ENCODE measurements at places on chromosomes 3 and 15. TPM values are rescaled to one million over a fixed set of nuclear protein-coding genes. Genes with fewer than 3 reads are reported as not detected.

- no peak for DNase-seq
Observed at GRCh38 chr3:193132241-193132640, 108.8 kb upstream of the PLAAT1 start.

The CLDND1 gene
- 114 TPM for total RNA-seq

GRCh38 chr15:71748293-71748718, 62.0 kb upstream of the NR2E3 start:
- DNase-seq = no peak

GRCh38 chr3:151476344-151477018, 15.6 kb upstream of the IGSF10 start:
- DNase-seq = no peak

- no peak for DNase-seq
Observed at GRCh38 chr3:68743521-68743920, 188.8 kb downstream of the TAFA4 start.

DNA sequence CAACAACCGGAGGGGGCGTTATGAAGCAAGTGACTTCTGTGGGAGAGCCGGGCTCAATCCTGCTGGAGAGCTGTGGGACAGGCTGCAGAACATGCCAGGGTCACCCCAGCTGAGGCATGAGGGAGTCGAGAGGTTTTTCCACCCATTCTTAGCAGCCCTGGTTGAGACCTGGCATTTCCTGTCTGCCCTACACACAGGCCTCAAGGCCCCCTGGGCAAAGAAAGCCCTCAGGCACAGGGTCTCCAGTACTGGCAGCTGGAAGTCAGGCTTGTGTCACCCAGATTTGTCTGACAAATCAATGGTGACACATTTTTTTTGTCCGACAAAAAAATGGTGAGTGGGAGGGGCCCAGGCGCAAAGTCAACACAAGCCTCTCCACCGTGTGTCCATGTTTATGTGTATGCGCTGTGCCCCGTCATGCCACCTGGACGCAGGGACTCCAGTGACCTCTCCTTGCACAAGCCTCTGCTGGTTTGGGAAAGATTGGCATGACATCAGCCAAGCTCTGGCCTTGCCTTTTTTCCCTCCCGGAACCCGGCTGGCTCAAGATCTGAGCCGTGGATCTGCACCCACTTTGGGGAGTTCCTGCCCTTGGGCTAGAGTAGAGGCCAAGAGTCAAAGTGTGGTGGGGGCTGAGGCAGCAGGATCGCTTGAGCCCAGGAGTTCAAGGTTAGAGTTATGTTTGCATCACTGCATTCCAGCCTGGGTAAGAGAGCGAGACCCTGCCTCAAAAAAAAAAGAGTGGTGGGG, 20.8 kb upstream of the ALAS1 start:
- DNase-seq = peak; percentile 58

- DNase-seq = no peak
Observed at GRCh38 chr3:155398046-155398445, 104.6 kb upstream of the STRIT1 start.

The FNDC3B gene
- 149 TPM for total RNA-seq

GRCh38 chr3:13053420-13053819, 19.8 kb downstream of the IQSEC1 start:
- DNase-seq = no peak

The HRG gene
- total RNA-seq = not detected

GRCh38 chr3:117600666-117601065, 891.1 kb downstream of the TUSC7 start:
- DNase-seq = no peak

The ITPKA gene
- not detected for total RNA-seq

The CTSH gene
- 158 TPM for total RNA-seq

The SLC2A2 gene
- total RNA-seq = not detected

The NANOGP8 gene
- 1.3 TPM for total RNA-seq

All from breast epithelium (tissue), 4 donors.